ENCODE measurements at places on chromosomes 16 and 17. TPM values are rescaled to one million over a fixed set of nuclear protein-coding genes. Genes with fewer than 3 reads are reported as not detected.

Gene EXOC3L1
- total RNA-seq: 0.86 TPM

Gene SALL1
- not detected for total RNA-seq

Gene TLCD3B
- not detected for total RNA-seq

Gene TMEM11
- total RNA-seq: 16.1 TPM

Gene TBX6
- total RNA-seq: 0.42 TPM

Gene ATP2C2
- total RNA-seq: not detected

DNA sequence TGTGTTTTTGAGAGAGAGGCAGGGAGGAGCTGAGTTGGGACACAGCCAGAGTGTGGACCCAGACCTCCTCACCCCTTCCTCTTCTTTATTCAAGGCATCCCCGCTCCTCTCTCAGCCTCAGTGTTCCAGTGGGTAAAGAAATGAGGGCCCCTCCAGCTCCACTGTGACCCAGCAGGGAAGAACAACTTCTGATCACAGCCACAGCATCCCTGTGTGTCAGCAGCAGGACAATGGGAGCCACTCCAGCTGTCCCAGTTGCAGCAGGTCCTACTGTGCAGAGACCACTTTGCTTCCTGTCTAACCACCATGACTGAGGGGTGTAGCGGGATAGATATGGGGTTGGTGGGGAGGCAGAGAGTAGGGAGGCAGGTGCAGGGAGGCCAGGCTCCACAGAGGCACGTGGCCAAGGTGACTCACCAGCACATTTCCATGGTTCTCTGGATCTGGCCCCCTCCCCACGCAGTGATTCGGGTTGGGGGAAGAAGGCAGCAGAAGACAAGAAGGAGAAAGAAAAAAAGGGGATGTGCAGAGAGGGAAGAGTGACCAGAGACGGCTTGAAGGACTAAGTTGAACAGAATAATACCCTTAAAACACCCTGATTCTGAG, 24.5 kb downstream of the PIK3R5 start:
- DNase-seq: no peak
- H3K27ac ChIP-seq: peak overlapping the region; percentile 89
- H3K4me1 ChIP-seq: peaks cover 67% of the 10 kb centered on the region
- H3K36me3 ChIP-seq: peaks cover 29% of the 10 kb centered on the region
- no peaks in the 10 kb centered on the region for H3K27me3 ChIP-seq
- H3K4me3 ChIP-seq: peak overlapping the region; percentile 57

GRCh38 chr17:39194089-39194984, 3.1 kb downstream of the CACNB1 start:
- peaks cover 32% of the 10 kb centered on the region for H3K4me1 ChIP-seq
- no peak overlapping the region for H3K4me3 ChIP-seq
- no peak overlapping the region for H3K27ac ChIP-seq
- no peak for DNase-seq

DNA sequence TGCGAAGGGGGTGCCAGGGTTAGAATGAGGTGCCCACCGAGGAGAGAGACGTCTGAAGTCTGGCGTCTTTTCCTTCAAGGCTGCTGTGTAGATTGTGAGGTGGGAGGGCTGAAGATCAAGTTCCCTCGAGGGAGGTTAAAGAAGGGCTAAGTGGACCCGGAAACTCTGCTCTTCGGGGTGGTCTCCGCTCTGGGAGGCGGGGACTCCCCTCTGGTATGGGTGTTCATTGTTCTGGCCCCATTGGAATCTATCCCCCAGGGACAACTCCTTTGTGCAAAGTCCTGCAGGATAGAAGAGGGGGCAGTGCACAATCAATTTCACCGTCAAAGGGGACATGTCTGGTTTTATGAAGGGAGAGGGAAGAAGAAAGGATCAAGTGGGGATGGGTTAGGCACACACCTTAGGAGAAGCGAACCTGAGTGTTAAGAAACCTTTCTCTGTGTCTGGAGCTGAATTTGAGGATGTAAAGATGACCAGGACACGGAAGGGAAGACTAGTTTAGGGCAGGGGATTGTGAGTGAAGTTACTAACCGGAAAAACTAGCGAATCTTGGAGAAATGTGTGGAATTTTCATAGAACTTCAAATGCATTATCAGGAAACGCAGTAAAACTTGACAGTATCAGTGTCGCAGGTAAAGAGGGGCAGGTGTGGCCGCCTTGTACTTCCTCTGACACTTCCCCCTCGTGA, 809 bp upstream of the RAB34 start:
- peaks cover 36% of the 10 kb centered on the region for H3K4me1 ChIP-seq
- H3K4me3 ChIP-seq: no peak overlapping the region
- DNase-seq: no peak

DNA sequence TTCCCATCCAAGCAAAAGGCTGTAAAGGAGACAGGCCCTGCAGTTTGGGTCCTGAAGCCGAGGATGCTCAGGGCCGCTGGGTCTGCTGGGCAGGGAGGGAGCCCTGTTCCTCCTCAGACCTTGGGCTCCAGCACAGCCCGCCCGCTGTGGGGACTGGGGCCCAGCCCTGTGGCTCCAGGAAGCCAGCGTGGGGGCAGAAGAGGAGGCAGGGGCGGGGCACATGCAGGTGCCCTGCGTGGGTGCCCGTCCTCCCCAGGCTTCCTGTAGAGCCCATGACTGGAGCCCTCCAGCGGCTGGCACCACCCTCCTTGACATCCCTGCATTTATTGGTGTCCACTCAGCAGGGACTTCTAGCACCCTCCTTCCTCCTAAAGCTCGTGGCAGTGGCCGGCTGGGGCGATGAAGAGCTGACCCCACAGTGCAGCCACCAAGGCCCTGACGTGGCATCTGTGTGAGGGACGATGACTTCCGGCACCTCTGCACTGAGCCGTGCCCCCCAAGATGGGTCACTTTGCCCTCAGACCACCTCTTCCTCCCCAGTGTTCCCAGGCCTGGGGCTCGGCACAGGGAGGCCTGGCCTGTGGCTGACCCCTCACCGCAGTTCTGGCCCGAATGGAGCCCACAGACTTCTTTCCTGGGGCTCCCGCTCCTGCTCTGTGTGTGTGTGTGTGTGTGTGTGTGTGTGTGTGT, 9.9 kb downstream of the PRSS27 start:
- no peak overlapping the region for H3K4me3 ChIP-seq
- no peak overlapping the region for H3K27ac ChIP-seq
- H3K27me3 ChIP-seq: no peaks in the 10 kb centered on the region
- DNase-seq: no peak

DNA sequence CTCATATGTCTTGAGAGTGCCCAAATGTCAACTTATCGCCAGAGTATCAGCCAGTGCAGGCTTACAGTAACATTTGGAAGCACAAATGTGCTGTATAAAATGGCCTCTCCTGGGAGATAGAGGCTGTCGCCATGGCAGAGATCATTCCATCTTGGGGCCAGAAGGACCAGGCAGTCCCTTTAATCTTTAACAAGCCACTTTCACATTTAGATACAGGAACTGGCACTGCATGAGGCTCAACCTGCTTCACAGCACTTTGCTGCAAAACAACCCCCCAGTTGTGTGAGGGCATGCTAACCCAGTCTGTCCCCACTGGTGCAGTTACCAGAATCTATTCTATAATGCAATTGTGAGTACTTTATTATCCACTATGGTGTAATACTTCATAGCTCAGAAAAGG, 4.7 kb upstream of the RFFL start:
- no peak for DNase-seq
- H3K27me3 ChIP-seq: no peaks in the 10 kb centered on the region
- H3K4me1 ChIP-seq: peaks cover 59% of the 10 kb centered on the region
- peaks cover 11% of the 10 kb centered on the region for H3K36me3 ChIP-seq

DNA sequence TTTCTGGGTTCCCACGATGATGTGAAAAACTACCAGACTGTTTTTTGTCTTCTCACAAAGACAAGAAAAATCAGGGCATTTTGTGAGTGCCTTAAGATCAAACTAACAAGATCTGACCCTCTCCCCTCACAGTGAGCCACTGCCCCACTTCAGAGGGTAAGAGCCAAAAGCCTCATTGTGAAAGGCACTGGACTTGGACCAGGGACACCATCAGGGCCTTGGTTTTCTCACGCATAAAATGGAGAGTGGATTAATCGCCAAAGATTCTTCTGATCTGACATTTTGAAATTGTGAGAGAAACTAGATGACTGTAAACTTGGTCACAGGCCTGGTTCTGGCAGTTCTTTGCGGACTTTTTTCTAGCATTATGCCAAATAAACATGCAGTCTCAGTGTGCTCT, 21.0 kb upstream of the ENDOV start:
- H3K27me3 ChIP-seq: no peaks in the 10 kb centered on the region
- DNase-seq: no peak
- H3K36me3 ChIP-seq: peaks cover 65% of the 10 kb centered on the region
- no peak overlapping the region for H3K27ac ChIP-seq

- H3K4me3 ChIP-seq: no peak overlapping the region
- no peaks in the 10 kb centered on the region for H3K27me3 ChIP-seq
- no peaks in the 10 kb centered on the region for H3K4me1 ChIP-seq
- H3K27ac ChIP-seq: no peak overlapping the region
- DNase-seq: no peak
Measured at GRCh38 chr17:57365420-57365819, 109.1 kb downstream of the MSI2 start.

DNA sequence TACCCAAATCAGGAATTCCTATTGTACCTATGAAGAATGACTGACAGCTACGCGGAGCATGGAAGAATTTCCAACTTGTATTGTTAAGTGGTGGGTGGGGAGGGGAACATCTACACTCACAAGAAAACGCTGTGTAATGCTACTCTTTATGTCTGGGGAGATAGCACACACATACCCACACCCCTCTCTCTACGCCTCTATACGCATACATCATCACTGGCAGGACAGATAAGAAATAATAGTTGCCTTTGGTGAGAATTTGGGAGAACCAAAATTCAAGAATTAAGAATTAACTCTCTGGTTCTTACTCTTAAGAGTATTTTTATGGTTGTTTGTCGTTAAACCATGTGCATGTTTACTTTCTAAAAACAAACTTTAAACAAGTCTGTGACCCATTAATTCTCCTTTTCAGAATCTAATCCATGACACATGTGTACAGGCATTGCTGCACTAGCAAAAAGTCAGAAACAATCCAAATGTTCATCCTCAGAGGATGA, 33.9 kb downstream of the CREBBP start:
- DNase-seq: no peak
- no peak overlapping the region for H3K4me3 ChIP-seq
- peaks cover 9% of the 10 kb centered on the region for H3K4me1 ChIP-seq
- H3K36me3 ChIP-seq: peaks cover 46% of the 10 kb centered on the region

DNA sequence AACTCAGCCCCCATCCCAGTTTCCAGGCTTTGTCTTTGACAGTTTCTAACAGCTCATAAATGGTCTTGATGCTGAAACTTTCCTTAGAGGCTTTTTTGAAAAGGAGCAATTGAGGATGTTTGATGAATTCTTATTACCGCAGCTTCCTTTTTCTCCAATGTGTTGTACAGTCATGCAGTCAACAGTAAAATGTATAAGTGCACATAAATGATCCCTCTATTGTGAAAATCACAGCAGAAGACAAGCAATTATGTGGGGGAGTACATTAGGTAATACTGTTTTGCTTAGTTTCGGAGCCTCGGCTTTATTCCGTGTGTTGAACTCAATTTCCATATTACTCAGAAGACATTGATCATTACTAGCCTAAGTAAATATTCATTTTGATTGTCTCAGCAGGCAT, 673.7 kb downstream of the CDH8 start:
- DNase-seq: no peak
- H3K36me3 ChIP-seq: no peaks in the 10 kb centered on the region

DNA sequence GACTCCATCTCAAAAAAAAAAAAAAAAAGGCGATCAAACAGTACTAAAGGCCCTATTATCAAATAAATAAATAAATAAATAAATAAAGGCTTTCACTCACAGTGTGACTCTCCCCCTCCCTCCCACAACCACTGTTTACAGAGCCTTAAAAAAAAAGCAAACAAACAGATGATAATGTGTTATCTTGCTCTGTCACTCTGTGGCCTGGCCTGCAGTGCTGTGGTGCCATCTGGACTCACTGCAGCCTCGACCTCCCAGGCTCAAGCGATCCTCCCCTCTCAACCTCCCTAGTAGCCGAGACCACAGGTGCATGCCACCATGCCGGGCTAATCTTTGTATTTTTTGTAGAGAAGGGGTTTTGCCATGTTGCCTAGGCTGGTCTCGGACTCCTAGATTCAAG, 8.1 kb upstream of the NAGLU start:
- peaks cover 20% of the 10 kb centered on the region for H3K4me1 ChIP-seq
- H3K27me3 ChIP-seq: no peaks in the 10 kb centered on the region
- H3K36me3 ChIP-seq: no peaks in the 10 kb centered on the region
- no peak for DNase-seq

DNA sequence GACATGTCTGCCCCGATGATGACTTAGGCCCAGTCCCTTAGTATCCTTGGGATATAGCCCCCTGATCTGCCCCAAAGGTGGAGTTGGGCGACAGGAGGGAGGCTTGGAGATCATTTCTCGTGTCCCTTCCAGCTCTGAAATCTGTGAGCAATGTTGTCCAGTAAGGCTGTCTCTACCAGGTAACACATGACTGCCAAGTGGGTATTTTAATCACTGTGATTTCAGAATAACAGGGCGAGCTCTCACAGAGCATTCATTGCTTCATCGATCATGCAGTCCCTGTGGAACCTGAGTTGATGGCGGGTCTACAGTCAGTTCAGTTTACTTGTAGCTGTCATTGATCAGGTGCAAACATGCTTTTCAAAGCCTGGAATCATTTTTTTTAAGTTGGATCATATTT, 39.2 kb downstream of the KSR1 start:
- H3K4me3 ChIP-seq: no peak overlapping the region
- no peaks in the 10 kb centered on the region for H3K36me3 ChIP-seq
- no peak for DNase-seq
- H3K4me1 ChIP-seq: no peaks in the 10 kb centered on the region
- no peaks in the 10 kb centered on the region for H3K27me3 ChIP-seq
- H3K27ac ChIP-seq: no peak overlapping the region

DNA sequence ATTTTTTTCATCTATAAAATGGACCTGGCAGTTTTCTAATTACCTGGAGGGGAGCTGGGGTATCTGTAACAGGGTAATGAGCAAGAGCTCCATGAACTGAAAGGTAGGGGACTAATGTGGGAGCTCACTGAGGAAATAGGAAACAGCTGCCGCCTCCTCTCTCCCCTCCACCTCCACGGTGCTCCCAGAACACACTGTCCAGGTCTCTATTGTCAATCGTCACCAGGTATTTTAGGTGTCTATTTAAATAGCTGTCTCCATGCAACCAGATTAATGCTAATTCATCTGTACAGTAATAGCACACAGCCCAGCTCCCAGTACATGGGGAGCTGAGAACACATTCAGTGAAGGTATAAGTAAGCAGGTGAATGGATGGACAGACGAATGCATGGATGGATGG, 233.3 kb downstream of the GRIN2A start:
- H3K36me3 ChIP-seq: no peaks in the 10 kb centered on the region
- H3K27me3 ChIP-seq: no peaks in the 10 kb centered on the region
- no peak overlapping the region for H3K27ac ChIP-seq
- no peak for DNase-seq
- no peak overlapping the region for H3K4me3 ChIP-seq

- peaks cover 6% of the 10 kb centered on the region for H3K36me3 ChIP-seq
- H3K27ac ChIP-seq: no peak overlapping the region
- no peak overlapping the region for H3K4me3 ChIP-seq
- no peaks in the 10 kb centered on the region for H3K27me3 ChIP-seq
Measured at GRCh38 chr16:47392081-47392480, 68.8 kb downstream of the ITFG1 start.
